ENCODE measurements at places on chromosomes 4 and X.

- DNase-seq = peak; percentile 14
Measured at GRCh38 chr4:183563874-183564273, 59.0 kb downstream of the ING2 start.

- DNase-seq = no peak
Measured at GRCh38 chr4:39657465-39657864, 18.8 kb upstream of the SMIM14 start.

DNA sequence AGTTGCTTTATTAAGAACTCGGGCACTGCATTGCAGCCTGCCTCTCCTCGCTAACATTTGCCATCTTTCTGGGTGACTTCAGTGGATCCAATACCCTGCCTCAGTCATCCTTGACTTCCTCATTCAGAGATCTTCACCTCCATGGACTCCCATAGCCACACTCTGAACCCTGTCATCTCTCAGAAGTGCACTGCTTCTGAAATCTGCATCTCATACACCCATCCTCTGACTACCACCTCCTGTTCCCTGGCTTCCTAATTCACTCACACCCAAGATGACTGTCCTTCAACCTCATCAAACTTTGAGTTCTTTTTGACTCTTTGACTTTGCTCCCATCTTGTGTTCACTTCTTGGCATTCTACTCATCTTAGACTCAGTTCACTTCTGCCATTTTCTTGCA is 25.3 kb upstream of the CYBB start:
- DNase-seq = peak; percentile 3

DNA sequence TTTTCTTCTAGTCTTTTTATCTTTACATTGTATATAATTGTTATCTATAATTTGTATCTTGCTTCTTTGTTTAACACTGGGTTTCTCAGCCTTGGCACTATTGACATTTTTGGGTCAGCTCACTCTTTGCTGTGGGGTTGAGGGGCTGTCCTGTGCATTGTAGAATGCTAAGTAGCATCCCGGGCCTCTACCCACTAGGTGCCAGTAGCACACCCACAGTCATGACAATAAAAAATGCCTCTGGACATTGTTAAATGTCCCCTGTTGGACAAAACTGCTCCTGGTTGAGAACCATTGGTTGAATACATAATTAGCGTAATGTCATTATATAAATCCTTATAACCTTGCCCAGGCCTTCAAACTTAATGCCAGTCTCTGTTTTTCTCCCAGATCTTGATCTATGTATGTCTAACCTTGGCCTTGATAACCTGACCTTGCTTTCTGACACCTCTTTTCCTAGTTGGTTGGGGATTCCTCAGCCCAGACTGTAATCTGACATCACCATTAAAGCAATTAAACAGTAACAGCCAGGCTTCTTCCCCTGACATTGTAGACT is 46.1 kb downstream of the DCX start:
- DNase-seq = no peak

GRCh38 chr4:96827086-96827485 is 987.2 kb downstream of the PDHA2 start:
- no peak for DNase-seq
